ENCODE measurements at places on chromosomes 5 and 9. TPM values are rescaled to one million over a fixed set of nuclear protein-coding genes. Genes with fewer than 3 reads are reported as not detected.

DNA sequence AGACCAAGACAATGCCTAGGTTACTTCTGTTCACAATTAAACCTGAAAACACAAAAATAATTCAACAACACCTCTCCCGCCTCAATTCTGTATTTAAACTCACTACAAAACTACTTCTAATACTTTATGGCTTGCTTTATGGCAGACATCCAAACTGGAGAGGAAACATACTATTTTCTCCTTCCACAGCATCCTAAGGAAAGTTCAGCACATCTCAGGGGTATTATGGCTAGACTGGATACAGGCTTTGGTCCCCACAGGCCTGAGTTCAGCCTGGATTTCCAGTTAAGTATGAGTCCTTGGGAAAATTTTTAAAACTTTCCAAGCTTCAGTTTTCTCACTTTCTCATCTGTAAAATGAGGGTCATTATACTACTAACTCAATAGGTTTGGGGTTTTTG lies 480.2 kb downstream of the CAAP1 start:
- no peaks in the 10 kb centered on the region for H3K36me3 ChIP-seq
- no peaks in the 10 kb centered on the region for H3K4me1 ChIP-seq
- no peaks in the 10 kb centered on the region for H3K27me3 ChIP-seq
- no peak overlapping the region for H3K27ac ChIP-seq

DNA sequence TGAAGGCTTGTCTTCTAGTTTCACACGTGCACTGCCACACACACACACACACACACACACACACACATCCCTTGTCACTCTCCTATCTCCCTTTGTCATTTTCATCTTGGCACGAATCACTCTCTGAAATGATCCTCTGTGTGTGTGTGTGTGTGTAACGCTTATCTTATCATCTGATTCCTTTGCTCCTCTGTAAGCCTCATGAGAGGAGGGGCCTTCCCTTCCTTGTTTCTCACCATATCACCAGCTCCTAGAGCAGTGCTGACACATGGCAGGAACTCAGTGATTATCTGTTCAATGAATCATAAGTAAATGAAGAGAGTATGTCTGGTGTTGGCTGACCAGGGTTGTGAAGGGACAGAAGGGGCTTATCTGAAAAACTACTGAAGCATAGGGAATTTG lies 53.3 kb downstream of the PDE4D start:
- H3K27me3 ChIP-seq, result no peaks in the 10 kb centered on the region
- H3K36me3 ChIP-seq, result no peaks in the 10 kb centered on the region
- no peaks in the 10 kb centered on the region for H3K4me1 ChIP-seq

DNA sequence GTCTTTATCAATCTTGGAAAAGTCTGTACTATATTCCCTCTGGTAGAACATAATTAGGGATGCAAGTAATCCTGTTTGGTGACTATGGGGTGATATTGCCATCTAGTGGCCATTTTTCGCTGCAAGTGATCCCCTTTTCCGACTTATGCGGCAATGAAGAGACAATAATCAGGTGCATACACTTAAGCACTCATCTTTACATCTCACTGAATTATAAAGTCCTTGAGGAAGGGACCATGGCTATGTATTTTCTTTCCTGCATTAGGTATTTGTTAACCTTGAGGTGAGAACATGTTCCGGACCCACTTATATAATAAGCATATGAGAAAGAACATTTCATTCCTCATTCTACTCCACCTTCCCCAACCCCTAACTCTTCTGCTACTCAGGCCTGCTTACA lies 19.6 kb upstream of the LIX1 start:
- DNase-seq, result peak; percentile 65
- H3K27ac ChIP-seq, result no peak overlapping the region
- no peaks in the 10 kb centered on the region for H3K27me3 ChIP-seq

GRCh38 chr9:136807281-136808074 lies at the start of gene RABL6:
Gene RABL6, plus strand, starts transcription at chr9:136807948. Its CDS starts 249 bp downstream, at chr9:136808197.
- H3K36me3 ChIP-seq, result peaks cover 24% of the 10 kb centered on the region
- H3K4me1 ChIP-seq, result peaks cover 15% of the 10 kb centered on the region
- peak within 1 kb of the TSS; percentile 93 for H3K27ac ChIP-seq
- DNase-seq, result peak; percentile 82
- H3K27me3 ChIP-seq, result no peaks in the 10 kb centered on the region

Gene AQP7
- polyA plus RNA-seq, result 2.8 TPM

Measured in left lung (tissue), 14 donors.